ENCODE measurements at places on chromosomes 16 and 17. TPM values are rescaled to one million over a fixed set of nuclear protein-coding genes. Genes with fewer than 3 reads are reported as not detected.
A peak's percentile ranks its signal among the peaks of the same experiment; 100 is the strongest.

DNA sequence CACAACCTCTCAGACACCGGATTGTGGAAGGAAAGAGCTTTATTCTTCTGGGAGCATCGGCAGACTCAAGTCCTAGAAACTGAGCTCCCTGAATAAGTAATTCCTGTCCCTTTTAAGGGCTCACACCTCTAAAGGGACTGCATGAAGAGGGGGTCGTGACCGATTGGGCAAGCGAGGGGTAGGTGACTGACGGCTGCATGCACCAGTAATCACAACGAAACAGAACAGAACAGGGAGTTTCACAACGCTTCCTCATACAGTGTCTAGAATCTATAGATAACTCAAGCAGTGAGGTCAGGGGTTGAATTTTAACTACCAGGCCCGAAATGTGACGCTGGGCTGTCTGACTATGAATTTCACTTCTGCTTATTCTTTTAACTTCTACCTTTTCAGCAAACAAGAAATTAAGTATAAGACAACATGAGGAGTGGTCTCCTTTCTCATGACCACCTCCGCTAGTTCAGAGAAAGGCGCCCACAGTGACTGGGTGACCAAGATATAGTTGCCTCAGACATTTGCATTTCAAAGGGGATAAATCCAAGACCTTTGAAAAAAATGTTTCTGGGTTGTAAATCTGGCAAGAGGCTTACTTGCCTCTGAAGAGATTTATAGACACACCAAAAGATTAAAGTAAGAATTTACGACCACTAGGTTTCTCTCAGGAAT lies 88.4 kb upstream of the ATF7IP2 start:
- DNase-seq, result no peak

DNA sequence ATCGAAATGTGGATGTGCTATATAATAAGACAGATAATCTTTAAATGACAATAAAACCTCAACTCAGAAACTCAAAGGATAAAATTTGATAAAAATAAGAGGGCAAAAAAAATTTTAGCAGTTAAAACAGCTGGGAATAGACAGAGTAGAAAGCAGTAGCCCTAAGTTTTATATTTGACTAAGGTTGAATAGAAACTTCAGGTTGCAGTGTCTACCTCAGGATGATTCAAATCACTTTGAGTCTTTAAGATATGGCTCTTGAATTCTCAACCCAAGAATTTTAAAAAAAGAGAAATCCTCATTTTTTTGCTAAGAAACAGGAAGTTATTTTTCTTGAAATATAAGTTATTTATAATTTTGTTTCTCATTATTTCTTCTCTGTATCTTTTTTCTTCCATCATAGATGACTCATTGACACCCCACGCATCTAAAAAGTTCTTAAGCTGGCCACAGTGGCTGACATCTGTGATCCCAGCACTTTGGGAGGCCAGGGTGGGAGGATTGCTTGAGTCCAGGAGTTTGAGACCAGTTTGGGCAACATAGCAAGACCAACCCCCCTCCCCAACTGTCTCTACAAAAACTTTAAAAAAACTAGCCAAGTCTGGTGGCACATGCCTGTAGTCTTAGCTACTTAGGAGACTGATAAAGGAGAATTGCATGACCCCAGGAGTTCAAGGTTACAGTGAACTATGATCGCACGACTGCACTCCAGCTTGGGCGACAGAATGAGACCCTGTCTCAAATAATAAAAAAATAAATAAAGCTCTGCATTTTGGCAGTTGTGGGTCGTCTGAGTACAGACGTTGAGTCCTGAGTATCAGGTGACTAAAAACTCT lies 23.9 kb downstream of the NFAT5 start:
- no peak for DNase-seq

GRCh38 chr16:27447301-27447700 lies 45.3 kb downstream of the IL21R start:
- no peak for DNase-seq

Gene CACNG1
- not detected for total RNA-seq

GRCh38 chr17:79777120-79777893 lies 641 bp upstream of the CBX2 start:
- DNase-seq, result peak; percentile 42

DNA sequence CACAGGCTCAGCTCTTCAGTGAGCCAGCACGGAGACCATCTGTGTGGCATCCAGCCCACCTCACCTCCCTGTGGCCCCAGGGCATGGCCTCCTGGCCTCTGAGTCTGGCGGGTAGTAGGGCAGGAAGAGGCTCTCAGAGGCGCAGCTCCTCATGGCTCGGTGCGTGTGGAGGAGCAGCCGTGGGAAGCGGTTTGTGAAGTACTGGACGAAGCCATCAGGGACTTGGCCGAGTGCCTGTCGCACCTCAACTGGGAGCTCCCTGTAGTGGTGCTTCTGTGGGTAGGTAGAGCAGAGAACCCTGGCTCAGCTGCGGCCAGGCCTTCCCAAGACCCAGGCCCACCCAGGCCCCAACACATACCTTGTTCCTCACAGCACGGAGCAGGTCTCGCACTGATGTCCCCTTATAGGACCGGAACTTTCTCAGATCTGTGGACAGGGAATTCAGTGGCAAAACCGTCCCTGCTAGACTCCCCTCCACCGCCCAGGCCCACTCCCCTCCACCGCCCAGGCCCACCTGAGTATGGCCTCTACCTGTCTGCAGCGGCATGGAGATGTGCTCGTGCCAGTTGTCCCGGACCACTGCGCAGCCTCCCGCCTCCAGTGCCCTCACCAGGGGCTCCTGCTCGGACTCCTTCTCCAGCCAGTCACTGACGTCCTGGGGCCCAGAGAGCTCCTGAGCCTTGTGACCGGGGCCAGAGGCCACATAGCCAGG lies 12.2 kb downstream of the PLK1 start:
- DNase-seq, result no peak
